ENCODE measurements at places on chromosomes 12 and 14.

- DNase-seq = no peak
Observed at GRCh38 chr14:55388160-55388559, 23.5 kb downstream of the ATG14 start.

DNA sequence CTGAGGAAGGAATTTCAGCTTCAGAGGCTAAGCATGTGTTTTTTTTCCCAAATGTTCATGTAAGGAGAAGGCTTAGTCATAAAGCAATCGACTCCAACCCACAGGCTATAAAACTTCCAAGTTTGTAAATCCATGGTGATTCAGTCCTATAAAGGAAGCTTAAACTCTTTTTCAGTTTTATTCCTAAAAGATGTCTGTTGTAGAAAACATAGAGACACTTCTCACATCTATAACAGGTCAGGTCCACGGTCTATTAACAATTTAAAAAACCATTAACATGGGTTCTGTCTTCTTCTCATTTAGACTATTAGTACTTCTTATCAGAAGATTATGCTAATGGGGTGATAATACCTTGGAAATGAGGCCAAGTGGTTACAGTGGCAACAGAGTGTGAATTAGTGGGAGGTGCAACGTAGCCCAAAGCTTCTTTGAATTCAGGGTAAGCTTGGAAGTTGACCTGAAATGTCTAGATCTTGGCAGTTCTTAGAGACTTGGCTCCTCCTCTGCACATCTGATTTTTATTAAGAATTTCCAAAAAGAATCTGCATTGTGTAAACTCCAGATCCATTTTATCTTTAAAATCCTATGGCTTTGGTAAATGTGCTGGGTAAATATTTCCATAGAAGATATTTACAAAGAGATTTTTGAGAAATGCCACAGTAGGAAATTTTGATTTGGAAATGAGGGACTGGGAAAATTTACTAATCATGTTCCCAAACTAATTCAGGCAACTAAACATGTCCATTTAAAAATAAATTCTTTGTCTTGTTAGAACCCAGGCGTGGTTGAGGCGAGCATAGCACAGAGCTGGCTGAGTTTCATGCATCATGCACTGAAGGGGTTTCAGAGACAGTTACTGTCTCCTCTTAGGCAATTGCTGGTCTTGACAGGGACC is 86.4 kb downstream of the EML1 start:
- no peak for DNase-seq

DNA sequence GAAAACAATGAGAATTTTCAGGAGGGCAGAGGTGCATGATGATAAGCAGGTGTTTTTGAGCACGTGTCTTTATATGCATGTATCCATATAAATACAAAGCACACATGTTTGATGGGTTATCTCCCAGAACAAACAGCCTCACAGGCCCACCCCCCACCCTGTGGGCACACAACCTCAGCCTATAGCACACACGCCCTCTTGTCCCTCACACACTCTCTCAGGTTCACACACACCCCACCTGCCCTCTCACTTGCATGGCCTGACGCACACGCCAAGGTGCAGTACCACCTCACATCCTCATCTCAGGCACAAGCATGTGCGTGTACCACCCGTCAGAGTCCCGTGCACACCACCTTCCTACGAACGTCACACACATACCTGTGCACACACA is 8.6 kb upstream of the KRT8 start:
- no peak for DNase-seq

GRCh38 chr14:86331341-86331740 is 801.4 kb downstream of the FLRT2 start:
- DNase-seq = no peak

GRCh38 chr14:97866664-97867063 is 1069.5 kb downstream of the VRK1 start:
- DNase-seq = no peak

DNA sequence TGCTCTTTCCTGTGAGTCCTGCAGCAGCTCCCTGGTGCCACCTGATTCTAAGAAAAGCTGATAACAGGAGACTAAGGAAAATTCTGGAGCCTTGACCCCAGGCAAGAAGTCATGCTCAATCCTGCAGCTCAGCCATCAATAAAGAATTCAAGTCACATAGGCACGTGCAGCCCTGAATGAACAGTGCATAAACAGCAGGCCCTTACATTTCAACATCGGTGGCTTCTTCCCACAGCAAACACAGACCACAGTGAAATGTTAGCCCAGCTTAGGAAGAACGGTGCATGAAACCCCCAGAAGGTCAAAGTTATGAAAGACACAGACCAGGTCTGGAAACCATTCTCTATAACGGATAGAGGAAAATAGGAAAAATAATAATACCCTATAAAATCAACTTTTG is 10.5 kb downstream of the CINP start:
- DNase-seq = no peak

- DNase-seq = no peak
Observed at GRCh38 chr12:4742416-4742970, 22.3 kb downstream of the GALNT8 start.

GRCh38 chr12:47221256-47222023 is 141.7 kb upstream of the AMIGO2 start:
- no peak for DNase-seq

GRCh38 chr14:96482986-96483385 is 19.2 kb upstream of the PAPOLA start:
- no peak for DNase-seq

DNA sequence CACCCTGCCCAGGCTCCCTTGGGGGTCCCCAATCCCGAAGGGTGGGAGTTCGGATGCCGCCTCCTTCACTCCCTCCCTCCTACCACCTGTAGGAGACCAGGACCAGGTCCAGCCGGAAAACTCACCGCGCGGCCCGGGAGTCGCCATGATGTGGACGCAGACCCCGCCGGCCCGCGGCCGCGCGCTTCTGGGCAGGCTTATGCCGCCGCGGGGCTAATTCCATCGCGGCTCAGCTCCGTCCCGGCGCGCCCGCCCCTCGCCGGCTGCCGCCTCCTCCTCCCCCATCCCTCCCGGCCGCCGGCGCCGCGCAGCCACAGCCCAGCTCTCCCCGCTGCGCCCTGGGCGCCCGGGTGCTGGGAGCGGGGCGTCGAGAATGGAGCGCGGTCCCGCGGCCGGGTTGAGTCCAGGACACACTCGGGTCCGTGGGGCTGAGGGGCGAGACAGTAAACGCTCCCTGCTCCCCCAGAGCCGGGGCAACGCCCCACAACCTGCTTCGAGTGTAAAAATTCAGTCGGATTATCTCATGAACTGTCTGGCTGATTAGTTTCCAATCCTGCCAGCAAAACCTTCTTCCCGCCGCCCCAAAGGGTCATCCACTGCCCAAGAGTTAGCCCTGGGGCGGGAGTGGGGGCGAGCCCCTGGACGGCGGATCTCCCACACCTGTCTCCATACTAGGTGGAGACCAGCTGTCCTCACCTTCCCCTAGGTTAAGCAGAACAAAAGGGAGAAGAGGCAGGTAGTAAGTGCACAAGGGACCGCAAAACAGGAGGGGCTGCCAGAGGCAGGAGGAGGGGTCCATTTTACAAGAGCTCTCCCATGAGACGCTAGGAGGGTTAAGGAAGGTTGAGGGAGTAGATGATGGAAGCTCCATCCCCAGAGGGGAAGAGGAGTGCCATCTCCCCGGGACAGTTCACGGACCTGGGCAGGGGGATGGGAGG is at the start of gene ANO2:
Gene ANO2 (minus strand): TSS at position 189 of the 938 bp plus-strand sequence. CDS start 42 bp downstream, at position 147.
- no peak for DNase-seq

GRCh38 chr12:87365423-87365822 is 663.8 kb downstream of the C12orf50 start:
- no peak for DNase-seq

DNA sequence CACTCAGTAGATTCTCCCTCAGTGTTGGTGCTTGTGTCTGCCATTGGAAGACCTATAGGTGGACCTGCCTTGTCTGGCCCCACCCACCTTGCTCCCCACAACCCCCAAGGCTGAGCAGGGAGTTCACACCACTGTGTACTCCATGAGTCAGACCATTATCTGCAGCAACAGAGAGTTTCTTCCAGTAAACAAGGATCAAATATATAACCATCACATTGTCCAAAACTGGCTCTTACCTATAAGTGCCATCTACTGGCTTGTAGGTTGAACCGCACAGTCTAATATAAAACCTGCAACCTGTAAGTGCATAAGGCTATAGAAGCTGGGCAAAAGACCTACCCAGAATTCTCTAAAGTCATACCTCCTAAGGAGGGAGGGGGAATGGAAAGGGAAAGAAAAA is 7.9 kb downstream of the TAS2R13 start:
- DNase-seq = no peak

GRCh38 chr12:59453475-59453874 is 142.4 kb upstream of the SLC16A7 start:
- no peak for DNase-seq

- no peak for DNase-seq
Observed at GRCh38 chr12:103833095-103833775, 7.8 kb downstream of the NT5DC3 start.

GRCh38 chr14:94598816-94599655 is 13.2 kb upstream of the SERPINA3 start:
- DNase-seq = no peak

- no peak for DNase-seq
Observed at GRCh38 chr14:100076606-100077005, 11.4 kb downstream of the EVL start.

GRCh38 chr12:62640910-62641448 is 174.4 kb downstream of the MON2 start:
- DNase-seq = no peak
